ENCODE measurements at places on chromosomes 7 and 10.

GRCh38 chr7:151702961-151703360 is 174.0 kb downstream of the PRKAG2 start:
- DNase-seq, result no peak

- DNase-seq, result no peak
These were observed 3.3 kb upstream of the THSD7A start for GRCh38 chr7:11835260-11835659.

- no peak for DNase-seq
These were observed 99.1 kb downstream of the ZNF680 start for GRCh38 chr7:64463636-64464375.

DNA sequence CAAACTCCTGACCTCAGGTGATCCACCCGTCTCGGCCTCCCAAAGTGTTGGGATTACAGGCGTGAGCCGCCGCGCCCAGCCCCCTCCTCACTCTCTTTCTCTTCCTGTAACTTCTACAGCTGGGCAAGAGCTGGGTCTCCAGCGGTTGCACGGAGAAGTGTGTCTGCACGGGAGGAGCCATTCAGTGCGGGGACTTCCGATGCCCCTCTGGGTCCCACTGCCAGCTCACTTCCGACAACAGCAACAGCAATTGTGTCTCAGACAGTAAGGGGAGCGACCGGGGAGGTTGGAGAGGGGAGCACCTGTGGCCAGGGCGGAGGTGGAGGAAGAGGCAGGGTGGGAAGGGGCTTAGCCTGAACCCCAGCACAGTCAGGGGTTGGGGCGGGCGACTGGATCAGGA is 41.4 kb downstream of the EPHB4 start:
- DNase-seq, result no peak

DNA sequence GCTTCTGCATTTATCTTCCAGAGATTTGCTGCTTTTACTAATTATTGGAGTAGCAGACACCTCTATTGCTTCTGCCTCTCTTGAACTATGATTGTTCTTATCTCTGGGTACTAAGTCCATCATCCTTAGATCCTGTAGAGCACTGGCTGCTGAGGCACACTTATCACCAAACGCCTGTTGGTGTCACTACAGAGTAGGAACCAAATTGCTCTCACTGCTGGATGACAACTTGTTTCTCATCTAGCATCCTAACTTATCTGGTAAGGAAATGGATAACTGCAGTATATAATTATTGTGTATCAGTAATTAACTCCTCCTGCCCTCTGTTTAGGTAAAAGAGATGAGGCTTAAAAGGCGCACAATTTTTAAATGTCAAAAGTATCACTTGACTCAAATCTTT is 1059.4 kb downstream of the NRG3 start:
- no peak for DNase-seq

DNA sequence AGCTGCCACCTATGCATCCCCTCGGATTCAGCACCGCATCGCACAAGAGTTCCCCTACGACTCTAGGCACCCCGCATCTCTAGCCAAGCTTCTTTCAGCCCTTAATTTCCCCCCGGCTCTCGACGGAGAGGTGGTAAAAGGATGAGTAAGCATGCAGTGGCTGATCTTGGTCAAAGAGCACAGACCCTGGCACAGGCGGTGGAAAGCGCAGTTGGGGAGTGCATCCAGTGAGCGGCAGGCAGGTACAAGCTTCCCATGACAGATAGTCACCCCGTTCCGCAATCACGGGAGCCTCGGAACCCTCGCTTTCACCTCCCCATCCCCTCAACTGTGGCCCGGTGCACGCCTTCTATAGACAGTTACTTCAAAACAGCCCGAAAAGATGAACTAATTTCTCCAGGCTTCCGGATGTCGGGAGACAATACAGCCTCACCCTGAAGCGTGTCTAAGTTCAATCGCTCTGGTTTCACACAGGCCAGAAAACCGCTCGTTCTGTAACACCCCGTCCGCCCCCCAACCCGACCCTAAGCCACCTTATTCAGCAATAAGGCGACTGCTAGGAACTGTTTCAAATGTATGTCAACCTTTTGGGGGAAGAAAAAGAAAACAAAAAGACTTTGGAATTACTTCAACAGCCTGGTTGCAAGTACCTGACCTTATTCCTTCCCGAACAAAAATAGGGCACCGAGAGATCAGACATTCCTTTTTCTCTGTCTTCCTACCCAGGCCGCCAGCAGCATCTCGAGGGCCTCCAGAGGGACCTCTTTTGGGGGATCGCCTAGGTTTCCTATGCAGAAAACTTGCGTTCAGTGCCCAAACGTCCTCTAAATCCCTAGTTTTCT is 1.4 kb downstream of the RHEB start:
- peak; percentile 46 for DNase-seq

GRCh38 chr7:130275826-130276297 is 9.2 kb downstream of the CPA2 start:
- DNase-seq, result peak; percentile 79

DNA sequence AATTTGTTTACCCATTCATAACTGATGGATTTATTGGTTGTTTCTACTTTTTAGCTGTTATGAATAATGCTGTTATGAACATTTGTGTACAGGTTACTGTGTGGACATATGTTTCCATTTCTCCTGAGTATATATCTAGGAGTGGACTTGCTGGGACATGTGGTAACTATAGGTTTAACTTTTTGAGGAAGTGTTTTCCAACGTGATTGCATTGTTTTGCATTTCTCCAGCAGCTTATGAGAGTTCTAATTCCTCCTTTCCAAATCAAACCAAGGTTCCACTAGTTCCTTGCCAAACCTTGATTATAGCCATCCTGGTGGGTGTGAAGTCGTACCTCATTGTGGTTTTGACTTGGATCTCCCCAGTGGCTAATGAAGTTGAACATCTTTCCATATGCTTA is 2.6 kb upstream of the PRF1 start:
- DNase-seq, result no peak

- DNase-seq, result no peak
These were observed 9.9 kb upstream of the ZNF713 start for GRCh38 chr7:55877308-55877707.

GRCh38 chr10:78212786-78213175 is 179.1 kb downstream of the RPS24 start:
- DNase-seq, result no peak

DNA sequence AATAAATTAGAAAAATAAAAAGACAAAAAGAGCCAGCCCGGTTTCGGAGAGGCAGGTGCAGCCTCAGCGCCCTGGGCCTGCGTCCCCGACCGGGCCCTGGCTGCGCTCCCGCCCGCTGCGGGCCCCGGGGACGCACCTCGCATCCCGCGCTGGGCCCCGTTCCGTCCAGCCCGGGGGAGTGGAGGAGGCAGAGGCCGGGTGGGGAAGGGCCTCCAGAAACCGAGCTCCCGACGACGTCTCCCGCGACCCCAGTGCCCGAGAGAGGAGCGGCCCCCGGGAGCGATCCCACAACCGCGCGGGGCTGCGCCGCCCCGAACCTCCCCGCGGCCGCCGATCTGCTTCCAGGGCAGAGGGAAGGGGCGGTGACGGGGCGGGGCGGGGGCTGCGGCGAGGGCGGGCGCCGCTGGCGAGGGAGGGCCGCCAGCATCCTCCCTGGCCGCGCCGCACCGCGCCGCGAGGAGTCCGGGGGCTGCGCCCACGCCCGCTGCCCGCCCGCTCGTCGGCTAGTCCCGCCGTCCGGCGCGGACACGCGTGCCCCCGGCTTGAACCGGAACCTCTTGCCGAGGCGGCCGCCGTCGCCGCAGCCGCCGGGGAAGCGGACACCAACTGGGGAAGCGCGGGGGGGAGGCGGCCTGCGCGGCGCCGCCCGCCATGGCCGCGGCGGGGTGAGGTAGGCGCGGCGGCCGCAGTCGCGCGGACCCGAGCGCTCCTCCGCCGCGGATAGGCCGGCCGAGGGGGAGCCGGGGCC is at the start of gene CCNY:
TSS of gene CCNY (plus strand) at position 426 of the 748 bp plus-strand sequence. CDS start 545 bp downstream, outside the sequence.
- peak; percentile 55 for DNase-seq

GRCh38 chr7:106112972-106113421 is 885 bp upstream of the SYPL1 start:
- no peak for DNase-seq

- DNase-seq, result no peak
These were observed 116.5 kb downstream of the ZNF438 start for GRCh38 chr10:30915146-30915545.

DNA sequence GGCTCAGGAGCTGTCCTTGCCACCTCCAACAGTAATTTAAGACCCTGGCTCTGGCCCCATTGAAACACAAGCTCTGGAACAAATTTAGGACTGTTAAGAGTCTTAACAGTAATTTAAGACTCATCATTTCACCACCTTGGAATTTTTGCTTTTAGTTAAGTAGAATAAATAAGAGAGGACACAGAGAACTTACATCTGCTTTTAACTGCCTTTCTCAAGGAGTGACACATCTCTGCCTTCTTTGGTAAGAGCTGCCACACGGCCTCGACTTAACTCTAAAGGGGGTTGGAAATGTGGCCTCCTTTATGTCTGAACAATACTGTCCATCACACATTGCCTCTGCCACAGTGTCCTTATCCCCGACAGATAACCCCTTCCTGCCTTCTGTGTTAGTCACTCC is 77.9 kb downstream of the HERPUD2 start:
- DNase-seq, result no peak

DNA sequence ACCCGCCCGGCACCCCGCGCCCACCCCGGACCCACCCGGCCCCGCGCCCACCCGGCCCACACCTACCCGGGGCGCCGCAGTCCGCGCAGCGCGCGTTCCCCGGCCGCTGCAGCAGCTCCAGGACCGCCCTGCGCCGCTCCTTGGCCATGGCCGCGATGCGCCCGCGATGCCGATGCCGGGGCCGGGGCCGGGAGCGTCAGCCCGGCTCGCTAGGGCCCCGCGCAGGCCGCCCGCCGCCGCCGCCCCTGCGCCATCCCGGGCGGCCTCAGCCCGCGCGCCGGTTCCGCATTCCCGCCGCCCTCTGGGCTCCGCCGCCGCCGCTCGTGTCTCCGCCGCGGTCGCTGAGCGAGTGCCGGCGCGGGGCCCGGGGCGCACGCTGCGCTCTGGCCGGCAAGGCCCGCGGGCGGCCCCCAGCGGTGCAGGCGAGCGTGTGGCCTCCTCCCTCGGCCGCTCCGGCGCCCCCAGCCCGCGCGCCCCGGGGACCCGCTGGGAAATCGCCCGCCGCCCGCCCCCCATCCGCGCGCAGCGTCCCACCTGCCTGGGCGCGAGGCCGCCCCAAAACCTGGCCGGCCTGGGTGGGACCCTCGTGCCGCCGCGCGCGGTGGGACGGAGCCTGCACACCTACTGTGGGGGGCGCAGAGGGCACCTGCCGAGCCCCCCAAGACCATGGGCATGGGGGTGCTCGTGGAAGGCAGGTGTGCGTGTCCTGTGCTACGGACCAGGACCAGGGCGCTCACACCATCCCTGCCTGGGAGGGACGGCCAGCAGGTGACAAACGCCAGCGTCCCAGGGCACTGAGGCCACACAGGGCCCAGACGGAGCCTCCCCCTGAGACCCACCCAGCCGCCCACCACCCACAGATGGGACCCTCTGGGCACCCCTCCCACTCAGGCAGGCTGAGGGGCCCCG is at the start of gene ADAP1:
TSS of gene ADAP1 (minus strand) at position 351 of the 909 bp plus-strand sequence. CDS start at position 148, 203 bp downstream.
- peak; percentile 62 for DNase-seq

DNA sequence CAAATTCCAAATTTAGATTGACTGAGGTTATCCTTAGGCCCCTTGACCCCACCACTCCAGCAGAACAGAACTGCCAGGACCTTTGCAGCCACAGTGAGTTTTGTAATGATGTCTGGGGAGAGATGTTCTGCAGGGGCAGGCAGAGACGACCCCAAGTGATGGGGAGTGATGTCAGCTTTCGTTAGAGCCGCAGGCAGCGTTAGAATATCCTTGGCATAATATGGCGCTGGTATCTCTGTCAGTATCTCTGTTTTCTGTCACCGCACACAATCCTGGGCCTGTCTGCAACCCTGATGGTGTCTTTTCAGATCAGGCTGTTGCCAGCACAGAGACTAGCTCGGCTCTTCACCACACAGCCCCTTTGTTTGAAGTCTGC is 1083.6 kb downstream of the KCNMA1 start:
- DNase-seq, result no peak

GRCh38 chr10:102682981-102683380 is 31.2 kb downstream of the ARL3 start:
- no peak for DNase-seq

GRCh38 chr10:119254335-119254734 is 47.0 kb downstream of the GRK5 start:
- no peak for DNase-seq

DNA sequence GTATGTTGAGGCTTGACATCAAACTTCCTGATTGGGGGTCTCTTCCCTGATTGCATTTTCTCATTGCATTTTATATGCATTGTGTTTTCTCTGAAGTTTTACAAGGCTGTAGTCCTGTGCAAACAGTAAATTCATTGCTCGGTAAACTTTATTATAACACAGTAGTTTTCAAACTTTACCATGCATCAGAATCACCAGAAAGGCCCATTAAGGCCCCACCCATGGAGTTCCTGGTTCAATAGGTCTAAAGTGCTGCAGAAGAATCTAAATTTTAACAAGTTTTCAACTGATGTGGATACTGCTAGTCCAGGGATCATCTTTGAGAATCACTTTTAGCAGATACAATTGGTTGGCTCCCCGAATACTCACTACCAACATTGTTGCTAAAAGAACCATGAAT is 634.7 kb upstream of the LRRTM3 start:
- DNase-seq, result no peak
